ENCODE measurements at places on chromosomes 13 and 19. TPM values are rescaled to one million over a fixed set of nuclear protein-coding genes. Genes with fewer than 3 reads are reported as not detected.

The RDH8 gene
- not detected for polyA plus RNA-seq

The C19orf85 gene
- 0.23 TPM for polyA plus RNA-seq

The ZNF613 gene
- 2.2 TPM for polyA plus RNA-seq

The ZNF222 gene
- polyA plus RNA-seq, result 1.1 TPM

The ATP1A3 gene
- not detected for polyA plus RNA-seq

The USE1 gene
- 68.6 TPM for polyA plus RNA-seq

Data from stomach (tissue), 19 donors.